ENCODE measurements at places on chromosomes 5 and 9. TPM values are rescaled to one million over a fixed set of nuclear protein-coding genes. Genes with fewer than 3 reads are reported as not detected.

Gene FAM81B
- total RNA-seq: 1.3 TPM

Gene COL23A1
- total RNA-seq: not detected

Gene BTNL9
- total RNA-seq: 41.5 TPM

Gene PRDM9
- total RNA-seq: not detected

Gene PCDHGA12
- total RNA-seq: 5.3 TPM

Gene HSPB3
- not detected for total RNA-seq

Measured in body of pancreas (tissue), 4 donors.